ENCODE measurements at places on chromosomes 5 and 9. TPM values are rescaled to one million over a fixed set of nuclear protein-coding genes. Genes with fewer than 3 reads are reported as not detected.

DNA sequence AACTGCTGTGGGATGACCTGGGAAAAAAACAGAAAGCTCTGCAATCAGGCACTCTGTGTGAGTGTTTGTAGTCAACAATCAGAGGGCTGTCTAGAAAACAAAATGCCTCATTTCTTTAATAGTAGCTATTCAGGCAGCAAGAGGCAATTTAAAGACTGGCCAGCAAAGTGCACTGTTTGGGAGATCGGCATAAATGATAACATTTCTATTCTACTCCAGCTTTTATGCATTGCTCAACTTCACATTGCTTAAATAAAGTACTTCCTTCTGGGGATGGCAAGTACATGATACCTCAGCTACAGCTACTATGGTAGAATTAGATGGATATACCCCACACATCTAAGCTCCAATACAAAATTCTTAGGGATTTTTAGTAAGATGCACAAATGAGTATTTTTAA lies 193.1 kb downstream of the DCP2 start:
- no peak for DNase-seq

Gene ATOSB
- total RNA-seq = 18.6 TPM

Gene C5orf52
- not detected for total RNA-seq

Gene ACOT12
- total RNA-seq = not detected

DNA sequence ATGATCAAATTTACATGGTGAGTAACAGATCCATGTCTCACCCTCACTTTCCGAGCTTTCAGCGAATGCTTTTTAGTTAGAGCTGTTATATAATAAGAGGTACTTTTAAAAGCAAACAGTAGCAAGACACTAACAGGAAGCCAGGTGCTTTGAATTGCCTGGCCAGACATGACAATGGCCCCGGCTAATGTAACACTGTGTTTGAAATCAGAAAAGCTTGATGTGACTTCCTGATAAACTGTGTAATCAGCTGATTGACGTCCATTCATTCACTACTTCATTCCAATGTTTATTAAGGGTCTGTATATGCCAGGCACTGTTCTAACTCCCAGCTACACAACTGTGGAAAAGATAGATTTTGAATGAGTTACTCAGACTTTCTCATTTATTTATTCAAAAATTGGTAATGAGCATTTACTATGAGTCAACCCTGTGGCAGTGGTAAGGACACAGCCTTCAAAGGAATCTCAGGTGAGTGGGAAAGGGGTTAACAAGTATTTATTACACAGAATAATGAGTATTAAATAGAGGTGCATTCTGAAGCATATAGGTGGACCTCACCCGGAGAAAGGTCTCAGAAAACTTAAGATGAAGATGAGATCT lies 26.6 kb downstream of the DPYSL3 start:
- DNase-seq = no peak

DNA sequence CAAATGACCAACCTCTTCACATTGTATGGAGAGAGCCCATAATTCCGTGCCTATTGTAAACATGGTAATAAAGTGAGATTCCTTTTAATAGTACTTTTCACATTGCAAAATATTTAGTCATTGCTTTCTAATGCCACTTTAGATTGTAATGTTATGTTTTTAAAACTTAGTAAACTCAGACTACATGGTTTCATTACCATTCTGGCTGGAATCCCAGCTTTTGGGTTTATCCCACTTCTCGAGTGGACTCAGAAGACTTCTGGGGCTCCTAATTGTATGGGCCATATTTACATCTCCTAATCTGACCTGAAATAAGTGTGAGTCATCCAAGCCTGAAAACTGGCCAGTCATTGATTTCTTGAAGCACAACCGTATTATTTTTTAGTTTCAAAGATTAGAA lies 217.6 kb downstream of the CAAP1 start:
- DNase-seq = no peak
